ENCODE measurements at places on chromosomes 1 and 21.

GRCh38 chr1:200217703-200218102 is 190.2 kb downstream of the NR5A2 start:
- DNase-seq, result no peak

DNA sequence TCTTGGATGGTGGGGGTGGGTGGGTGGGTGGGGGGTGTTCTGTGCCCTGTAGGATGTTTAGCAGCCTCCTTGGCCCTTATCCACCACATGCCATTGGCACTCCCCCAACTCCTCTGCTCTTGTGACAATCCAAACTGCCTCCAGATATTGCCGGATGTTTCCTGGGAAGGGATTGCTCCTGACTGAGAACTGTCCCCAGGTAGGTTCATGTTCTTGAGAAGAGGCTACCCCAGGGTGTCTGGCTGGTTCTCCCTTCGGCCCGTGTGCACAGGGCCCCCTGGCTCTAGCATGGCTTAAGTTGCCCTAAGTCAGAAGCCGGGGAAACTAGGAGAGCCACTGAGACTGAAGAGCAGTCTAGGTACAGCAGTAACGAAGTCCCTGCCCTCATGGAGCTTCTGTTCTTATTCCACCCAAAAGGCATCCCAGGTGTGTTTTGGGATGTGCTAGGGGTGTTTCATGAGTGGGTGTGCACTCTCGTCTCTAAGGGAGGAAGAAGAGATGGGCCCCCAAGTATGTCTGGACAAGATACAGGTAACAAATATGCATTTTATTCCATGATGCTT is 19.8 kb upstream of the THRAP3 start:
- no peak for DNase-seq

- DNase-seq, result no peak
Observed at GRCh38 chr1:187641015-187641414, 812.3 kb downstream of the PLA2G4A start.

- DNase-seq, result no peak
Observed at GRCh38 chr1:108082738-108083562, 117.2 kb downstream of the SLC25A24 start.

GRCh38 chr21:16608209-16608830 is 878.5 kb downstream of the USP25 start:
- peak; percentile 60 for DNase-seq

- no peak for DNase-seq
Observed at GRCh38 chr1:197933647-197934046, 16.5 kb downstream of the LHX9 start.

DNA sequence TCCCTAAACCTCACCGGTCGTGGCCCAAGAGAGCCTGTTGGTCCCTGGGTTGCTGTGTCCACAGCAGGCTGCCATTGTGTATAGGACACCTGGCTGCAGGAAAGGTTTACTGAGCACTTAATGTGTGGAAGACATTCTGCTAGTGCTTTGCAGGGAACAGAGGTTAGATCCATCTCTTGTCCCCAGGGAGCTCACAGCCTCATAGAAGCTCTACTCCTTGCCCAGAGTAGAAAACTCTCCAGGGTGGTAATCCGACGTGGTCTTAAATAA is 16.9 kb upstream of the ALPL start:
- no peak for DNase-seq

DNA sequence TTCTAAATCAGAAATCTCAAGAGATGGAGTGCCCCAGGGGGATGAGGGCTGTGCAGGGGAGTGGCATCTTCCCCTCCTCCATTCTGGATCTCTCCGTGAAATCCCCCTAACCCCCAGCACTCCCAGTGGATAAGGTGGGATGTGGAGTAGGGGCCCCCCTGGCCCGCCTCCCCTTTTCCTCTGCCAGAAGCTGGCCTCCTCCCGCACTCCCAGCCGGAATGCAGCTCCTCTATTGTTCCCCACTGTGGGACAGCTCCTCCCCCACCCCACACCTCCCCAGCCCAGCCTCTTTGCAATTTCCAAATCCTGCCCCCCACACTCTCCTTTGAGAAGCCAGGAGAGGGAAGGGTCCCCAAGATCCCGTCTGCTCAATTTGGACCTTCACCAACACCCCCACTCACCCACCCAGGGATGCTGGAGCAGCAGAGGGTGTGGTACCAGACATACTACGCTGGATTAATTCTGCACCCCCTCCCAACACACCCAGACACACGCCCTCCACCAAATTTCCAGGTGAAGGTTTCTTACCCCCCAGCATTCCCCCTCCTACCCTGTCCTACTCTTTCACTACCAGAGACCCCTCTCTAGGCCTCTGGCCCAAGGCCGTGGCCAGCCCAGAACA is 1.9 kb downstream of the MEX3A start:
- no peak for DNase-seq

DNA sequence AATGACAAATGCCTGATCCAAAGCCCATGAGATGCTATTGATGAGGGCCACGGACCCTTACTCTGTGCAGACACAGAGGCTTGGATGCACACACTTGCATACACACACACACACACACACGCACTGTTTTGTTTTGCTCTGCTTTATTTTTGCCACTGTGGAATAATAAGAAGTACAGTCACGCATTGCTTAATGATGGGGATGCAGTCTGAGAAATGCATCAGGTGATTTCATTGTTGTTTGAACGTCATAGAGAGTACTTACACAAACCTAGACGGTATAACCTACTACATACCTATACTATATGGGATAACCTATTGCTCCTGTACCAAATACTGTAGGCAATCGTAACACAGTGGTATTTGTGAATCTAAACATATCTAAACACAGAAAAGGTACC is 104.4 kb downstream of the RHOU start:
- no peak for DNase-seq

DNA sequence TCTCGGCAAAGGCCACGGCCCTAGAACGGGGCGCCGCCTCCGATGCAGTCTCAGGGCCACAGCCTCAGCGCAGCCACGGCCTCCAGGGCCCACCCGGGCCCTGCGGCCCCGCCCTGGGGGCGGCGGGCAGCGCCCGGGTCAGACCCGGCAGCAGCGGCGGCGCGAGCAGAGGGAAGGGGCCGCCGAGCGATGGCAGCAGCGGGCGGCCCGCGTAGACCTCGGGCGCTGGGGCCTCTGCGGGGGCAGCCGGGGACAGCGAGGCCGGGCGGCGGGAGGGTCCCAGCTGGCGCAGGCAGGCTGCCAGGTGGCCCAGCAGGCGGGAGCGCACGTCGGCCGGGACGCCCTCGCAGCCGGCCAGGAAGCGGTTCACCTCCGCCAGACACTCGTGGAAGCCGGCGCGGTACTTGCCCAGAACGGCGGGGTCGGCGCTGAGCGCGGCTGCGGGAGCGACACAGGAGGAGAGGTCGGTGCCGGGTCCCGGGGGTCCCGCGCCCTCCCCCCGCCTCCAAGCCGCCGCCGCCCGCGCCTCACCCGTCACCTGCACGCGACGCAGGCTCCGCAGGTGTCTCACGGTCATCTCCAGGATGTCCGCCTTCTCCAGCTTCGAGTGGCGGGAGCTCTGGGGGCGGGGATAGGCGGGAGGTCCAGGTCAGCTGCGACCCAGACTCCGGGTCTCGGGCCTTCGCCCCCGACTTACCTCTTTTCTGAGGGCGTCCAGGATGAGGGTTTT is 737 bp downstream of the HES4 start:
- no peak for DNase-seq

GRCh38 chr1:169601096-169601881 is 15.0 kb upstream of the F5 start:
- DNase-seq, result peak; percentile 72

Measured in pons (tissue), 1 donor.